CD4-positive, alpha-beta T cell treated with Interleukin-6 for 4 hours (primary cell): ENCODE measurements at places on chromosomes 2 and 18.

- no peak for DNase-seq
Measured at GRCh38 chr2:10971888-10972260, 60.1 kb downstream of the KCNF1 start.

- DNase-seq, result no peak
Measured at GRCh38 chr2:160371251-160372009, 122.2 kb downstream of the RBMS1 start.

DNA sequence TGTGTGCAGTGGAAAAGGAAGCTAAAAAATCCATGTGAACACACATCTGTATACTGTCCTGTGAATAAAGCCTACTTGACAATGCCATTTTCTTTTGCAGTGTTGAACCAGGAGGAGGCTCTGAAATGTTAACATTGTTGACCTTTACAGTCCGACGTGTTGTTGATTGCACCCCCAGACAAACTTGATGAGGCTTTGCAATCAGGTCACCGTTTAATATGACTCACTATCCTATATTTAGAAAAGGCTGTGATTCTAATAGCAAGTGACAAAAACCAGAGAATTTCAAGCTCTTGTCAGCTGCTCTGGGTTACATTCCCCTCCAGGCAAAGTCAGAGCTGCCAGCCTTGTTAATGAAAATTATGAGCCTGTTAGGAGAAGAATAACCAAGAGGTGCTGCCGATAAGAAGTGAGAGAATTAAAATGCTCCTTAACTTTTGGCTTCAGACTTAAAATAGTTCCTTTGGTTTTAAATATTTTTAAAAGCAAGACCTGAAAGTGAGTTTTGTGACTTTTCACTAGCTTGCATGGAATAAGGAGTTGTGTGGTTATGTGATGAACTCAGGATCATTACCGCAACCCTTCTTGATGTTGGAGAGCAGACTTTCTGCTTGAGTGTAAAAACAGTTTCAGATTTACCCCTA is 162.1 kb downstream of the QPCT start:
- no peak for DNase-seq

DNA sequence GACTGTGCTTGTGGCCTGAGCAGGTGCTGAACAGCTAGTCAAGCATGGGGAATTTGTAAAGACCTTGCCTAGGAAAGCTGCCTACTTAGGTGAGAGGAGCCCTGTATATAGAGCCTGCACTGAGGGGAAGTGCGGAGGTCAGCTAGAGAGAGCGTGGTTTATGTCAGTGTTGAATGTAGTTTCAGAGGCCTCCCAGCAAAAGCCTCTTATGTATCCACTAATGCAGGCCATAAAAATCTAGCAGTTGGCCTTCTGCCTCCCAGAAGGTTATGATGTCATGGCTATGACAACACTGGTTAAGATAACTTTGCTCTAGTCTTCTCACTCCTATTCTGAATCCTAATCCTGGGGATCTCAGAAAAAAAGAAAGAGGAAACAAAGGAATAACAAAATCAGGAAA is 88.9 kb downstream of the ASXL3 start:
- DNase-seq, result no peak

- no peak for DNase-seq
Measured at GRCh38 chr2:26786207-26787028, 562 bp downstream of the CENPA start.
